ENCODE measurements at places on chromosomes 2 and 18.
A peak's percentile ranks its signal among the peaks of the same experiment; 100 is the strongest.

- no peak for DNase-seq
Measured at GRCh38 chr2:54479424-54479823, 23.3 kb downstream of the SPTBN1 start.

- DNase-seq = no peak
Measured at GRCh38 chr2:1747065-1747941, 3.0 kb upstream of the PXDN start.

DNA sequence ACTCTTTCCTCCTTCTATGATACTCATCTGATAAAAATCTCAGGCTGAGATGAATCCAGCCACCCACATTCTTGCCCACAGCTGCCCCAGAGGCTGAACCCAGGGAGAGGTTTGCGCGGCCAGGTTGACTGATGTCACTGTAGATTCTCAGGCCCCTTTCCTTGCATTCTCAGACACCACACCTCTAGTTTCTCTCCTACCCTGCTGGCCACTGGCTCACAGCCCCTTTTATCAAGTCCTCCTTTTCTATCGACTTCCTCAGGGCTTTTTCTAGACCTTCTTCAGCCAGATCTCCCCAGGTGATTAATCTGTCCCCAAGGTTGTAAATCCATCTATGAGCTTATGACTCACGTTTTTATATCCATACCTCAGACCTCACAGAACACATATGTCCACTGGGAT lies 99.8 kb downstream of the TACR1 start:
- DNase-seq = no peak

GRCh38 chr2:5692561-5693286 lies 540 bp downstream of the SOX11 start:
- no peak for DNase-seq

GRCh38 chr18:22223254-22223964 lies 54.0 kb downstream of the GATA6 start:
- no peak for DNase-seq

DNA sequence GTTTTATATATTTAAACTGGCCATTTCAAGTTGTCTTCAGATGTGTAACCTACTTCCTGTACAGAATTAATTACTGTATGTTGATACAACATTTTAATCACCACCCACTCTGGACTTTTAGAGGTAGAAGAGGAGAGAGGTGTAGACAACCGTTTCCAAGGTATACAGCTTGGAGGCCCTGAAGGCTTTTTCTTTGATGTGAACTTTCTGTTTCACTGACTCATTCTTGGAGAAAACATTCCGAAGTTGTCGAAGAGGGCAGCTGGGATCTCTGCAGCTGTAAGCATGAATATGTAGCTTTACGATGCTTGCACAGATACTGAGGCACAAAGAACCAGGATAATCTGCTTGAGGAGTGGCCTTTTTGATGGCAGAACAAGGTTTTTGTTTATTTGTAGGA lies 137.0 kb downstream of the NCKAP5 start:
- DNase-seq = no peak

- DNase-seq = no peak
Measured at GRCh38 chr2:49042488-49042887, 111.8 kb downstream of the FSHR start.

GRCh38 chr2:8682719-8683667 lies 1.1 kb downstream of the ID2 start:
- DNase-seq = no peak

DNA sequence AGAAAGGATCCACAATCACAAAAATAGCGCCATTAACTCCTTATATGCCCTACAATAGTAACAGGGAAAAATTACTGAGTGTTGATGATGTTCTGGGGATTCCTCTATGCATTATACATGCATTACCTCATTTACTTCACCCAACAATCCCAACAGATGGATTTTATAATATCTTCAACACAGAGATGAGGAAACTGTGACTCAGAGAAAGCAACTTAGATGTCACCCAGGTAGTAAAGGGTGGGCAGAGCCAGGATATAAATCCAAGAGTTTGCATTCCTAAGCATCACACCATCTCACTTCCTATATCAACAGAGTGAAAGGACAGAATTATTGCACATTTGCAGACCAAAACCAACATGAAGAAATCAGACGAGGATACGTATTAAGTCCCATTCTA lies 144.2 kb downstream of the TCF4 start:
- DNase-seq = no peak

GRCh38 chr2:188466761-188467160 lies 175.1 kb downstream of the GULP1 start:
- no peak for DNase-seq

DNA sequence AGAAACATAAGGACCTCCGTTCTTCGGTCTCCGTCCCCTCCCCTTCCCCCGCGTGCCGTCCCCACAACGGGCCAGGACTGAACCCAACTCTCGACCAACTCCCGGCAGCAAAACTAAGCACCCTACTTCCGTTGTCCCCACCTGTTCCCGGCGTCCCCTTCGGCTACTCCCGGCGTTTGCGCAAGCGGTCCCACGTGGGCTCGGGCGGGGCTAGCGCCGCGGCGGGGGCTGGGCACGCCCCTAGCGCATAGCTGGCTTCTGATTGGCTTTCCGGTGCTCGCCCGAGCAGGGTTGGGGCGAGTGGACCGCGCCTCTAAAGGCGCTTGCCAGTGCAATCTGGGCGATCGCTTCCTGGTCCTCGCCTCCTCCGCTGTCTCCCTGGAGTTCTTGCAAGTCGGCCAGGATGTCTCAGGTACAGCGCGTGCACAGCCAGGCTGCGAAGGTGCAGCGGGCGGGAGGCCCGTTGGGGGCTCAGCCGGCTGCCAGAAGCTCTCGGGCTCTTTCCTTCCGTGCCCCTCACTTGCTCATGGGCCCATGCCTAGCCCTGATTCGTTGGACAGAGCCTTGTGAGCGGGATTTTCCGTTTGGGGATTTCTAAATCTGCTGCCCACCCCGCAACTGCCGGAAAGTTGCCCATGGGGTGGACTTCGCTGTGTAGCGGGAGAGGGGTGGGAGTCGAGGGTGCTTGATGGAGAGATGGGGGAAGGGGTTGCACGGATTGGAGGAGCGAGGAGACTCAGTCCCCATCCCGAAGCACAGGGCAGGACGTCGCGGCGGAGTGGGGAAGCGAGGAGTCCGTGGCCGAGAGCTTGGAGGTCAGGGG lies at the start of the genes C2orf76 and DBI:
TSS of gene C2orf76 (minus strand) at position 186 of the 823 bp plus-strand sequence. CDS start 26,875 bp downstream, outside the sequence.
TSS of gene DBI (plus strand) at position 329 of the 823 bp plus-strand sequence. CDS start at position 404, 75 bp downstream.
- DNase-seq = peak; percentile 85

- DNase-seq = no peak
Measured at GRCh38 chr2:105114551-105114950, 76.7 kb downstream of the MRPS9 start.

DNA sequence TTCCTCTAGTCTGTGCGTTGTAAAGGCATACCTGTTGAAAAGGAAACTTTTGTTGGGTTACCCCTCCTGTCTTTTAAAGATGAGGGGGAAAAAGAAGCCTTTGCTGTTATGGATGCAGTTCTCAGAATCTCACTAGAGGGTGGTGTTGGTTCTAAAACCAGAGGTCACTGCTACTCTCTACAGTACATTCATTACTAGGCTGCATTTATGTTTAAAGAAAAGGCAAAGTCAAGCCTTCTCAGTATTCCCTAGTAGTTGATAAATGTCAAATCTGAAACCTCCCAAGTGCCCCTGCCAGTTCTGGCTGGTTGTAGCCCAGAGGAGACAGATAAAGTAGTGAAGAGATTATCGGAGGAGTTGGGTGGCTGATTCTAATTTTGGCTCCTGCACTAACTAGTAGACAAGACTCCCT lies 1.4 kb upstream of the PLCL1 start:
- no peak for DNase-seq

DNA sequence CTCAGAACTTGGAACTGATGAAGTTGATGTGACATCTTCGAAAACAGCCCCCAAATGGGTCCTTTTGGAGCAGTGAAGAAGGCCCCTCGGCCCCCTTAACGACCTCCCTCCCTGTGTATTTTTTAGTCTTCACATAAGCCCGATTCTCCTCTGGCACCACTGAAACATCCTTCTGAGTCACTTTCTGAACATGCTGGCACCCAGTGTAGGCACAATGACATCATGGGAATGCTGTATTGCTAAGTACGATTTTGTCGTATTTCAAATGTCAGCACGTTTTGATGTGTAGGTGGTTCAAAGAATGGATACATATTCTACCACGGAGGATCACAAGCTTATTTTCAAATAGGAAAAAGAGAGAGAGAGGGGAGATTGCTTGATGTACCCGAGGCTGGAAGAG lies 111.7 kb upstream of the RIOK3 start:
- DNase-seq = peak; percentile 5

DNA sequence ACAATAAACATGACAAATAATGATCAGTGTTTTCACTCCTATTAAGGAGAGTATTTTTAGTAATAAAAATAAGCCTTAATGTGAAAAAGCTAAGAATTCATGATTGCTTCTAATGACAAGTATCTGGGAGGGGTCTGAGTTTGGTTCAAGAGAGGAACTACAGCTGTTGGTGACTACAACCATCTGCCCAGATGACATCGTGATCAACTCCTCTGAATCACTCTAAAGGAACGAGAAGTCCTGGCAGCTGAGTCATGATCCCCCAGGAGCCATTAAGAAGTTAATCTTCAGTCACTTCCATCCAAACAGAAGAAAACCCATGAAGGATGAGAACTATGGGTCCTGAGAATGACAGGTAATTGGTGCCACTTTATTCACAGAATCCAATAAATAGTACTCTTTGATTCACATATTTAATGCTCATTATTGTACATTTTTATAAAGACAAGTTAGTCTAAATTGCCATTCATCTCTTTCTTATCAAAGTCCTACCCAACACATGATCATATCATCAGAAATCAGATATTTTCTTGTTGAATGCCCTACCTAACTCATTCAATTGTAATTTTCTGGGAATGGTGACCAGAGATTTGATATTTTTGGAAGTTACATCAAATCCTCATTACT lies 6.8 kb downstream of the TFPI start:
- DNase-seq = no peak

GRCh38 chr2:195425328-195425727 lies 231.7 kb upstream of the SLC39A10 start:
- DNase-seq = no peak

DNA sequence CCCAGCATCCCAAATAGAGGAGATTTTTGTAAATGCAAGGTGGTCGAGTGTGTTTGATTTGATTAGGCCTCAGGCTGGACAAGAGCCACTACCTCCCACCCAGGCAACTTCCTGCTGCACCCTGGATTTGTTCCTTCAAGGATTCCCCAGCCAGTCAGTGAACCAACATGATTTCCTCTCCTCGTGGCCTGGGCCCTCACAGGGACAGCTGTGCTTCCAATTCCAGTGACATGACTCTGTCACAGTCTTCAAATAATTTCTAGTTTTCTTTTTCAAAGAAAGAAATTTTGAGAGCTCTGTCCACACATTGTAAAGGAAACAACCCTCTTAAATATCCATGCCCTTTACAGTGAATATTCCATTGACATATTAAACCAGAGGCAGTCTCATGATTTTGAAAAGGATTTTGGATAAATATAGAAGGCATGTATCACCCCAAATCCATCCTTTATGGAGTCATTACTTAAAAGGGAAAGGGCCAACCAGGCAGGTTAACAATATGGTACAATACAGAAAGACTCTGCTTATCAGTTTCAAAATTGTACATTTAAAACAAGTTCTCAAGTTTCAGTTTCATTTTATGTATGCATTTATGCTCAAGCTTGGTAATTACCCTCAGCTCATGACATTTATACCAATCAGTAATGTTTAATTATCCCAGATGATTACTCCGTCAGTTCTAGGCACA lies 121.3 kb upstream of the FOSL2 start:
- no peak for DNase-seq

DNA sequence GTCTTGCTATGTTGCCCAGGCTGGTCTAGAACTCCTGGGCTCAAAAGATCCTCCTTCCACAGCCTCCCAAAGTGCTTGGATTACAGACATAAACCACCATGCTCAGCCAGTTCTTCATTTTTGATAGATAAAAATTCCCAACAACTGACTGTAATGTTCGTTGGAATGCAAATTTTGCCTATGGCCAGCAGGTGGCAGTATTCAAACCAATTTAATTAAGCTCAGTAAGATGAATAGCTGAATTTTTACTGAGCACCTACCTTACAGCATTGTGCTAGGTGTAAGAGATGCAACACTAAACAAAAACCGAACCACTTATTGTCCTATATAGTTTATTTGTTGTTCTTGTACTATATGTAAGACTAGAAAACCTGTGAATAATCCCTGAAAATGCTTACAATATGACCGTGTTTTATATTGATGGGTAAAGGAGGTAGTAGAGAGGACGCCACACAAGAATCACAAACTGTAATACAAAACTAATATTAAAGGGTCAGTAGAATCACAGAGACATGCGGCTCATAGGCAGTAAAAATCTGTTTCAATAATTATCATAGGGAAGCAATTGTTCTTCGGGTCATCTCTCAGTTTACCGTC lies 8.2 kb upstream of the TMEM182 start:
- peak; percentile 6 for DNase-seq

DNA sequence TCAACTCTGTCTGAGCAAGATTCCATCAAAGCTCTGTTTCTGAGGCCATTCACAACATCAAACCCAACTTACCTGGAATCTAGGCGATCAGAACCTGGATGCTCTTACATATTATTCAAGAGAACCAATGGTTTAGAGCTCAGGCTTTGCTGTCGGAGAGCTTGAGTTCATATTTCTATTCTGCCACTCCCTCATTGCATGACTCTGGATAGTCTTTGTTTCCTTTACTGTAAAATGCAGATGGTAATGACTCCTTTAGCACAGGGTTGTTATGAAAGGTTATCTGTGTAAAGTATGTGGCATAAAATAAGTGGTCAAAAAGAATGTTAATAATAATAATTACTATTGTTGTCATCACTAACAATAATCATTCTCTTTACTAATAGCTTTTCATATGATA lies 12.6 kb downstream of the RELCH start:
- no peak for DNase-seq

DNA sequence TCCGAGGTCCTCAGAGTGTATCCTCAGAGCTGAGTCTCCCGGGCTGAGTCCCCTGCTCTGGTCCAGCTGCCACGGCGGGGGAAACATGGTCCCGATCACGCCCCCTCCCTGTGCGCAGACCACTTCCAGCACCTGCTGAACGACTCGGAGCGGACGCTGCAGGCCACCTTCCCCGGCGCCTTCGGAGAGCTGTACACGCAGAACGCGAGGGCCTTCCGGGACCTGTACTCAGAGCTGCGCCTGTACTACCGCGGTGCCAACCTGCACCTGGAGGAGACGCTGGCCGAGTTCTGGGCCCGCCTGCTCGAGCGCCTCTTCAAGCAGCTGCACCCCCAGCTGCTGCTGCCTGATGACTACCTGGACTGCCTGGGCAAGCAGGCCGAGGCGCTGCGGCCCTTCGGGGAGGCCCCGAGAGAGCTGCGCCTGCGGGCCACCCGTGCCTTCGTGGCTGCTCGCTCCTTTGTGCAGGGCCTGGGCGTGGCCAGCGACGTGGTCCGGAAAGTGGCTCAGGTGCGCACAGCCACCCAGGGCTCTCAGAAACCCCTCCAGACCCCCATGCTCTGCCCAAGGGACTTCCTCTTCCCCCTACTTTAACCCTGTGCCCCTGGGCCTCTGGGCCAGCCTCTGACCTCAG lies 26.7 kb downstream of the GPC1 start:
- no peak for DNase-seq

- DNase-seq = no peak
Measured at GRCh38 chr2:18910843-18911242, 321.5 kb upstream of the NT5C1B start.

DNA sequence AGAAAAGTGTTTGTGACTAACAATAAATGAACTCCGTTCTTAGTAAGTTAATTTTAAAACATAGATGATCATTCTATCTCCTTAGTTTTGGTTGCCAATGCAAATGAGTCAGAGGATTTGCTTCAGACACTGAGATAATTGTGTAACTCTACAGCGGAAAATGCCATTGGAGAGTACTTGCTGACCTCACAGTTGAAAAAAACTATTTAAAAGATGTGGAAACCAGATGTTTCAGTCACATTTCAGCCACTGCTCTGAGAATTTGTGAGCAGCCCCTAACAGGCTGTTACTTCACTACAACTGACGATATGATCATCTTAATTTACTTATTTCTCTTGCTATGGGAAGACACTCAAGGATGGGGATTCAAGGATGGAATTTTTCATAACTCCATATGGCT lies at the start of gene TNFAIP6:
TSS of gene TNFAIP6 (plus strand) at position 234 of the 400 bp plus-strand sequence. CDS start at position 309, 75 bp downstream.
- no peak for DNase-seq

Data from stimulated activated CD4-positive, alpha-beta T cell treated with anti-CD3 and anti-CD28 coated beads, TNF-alpha, amount 100 ng/mL, for 24 hours (primary cell).